ENCODE measurements at places on chromosomes 11 and 22.

GRCh38 chr11:19679952-19680828 lies 32.4 kb upstream of the NAV2 start:
- no peak for DNase-seq

DNA sequence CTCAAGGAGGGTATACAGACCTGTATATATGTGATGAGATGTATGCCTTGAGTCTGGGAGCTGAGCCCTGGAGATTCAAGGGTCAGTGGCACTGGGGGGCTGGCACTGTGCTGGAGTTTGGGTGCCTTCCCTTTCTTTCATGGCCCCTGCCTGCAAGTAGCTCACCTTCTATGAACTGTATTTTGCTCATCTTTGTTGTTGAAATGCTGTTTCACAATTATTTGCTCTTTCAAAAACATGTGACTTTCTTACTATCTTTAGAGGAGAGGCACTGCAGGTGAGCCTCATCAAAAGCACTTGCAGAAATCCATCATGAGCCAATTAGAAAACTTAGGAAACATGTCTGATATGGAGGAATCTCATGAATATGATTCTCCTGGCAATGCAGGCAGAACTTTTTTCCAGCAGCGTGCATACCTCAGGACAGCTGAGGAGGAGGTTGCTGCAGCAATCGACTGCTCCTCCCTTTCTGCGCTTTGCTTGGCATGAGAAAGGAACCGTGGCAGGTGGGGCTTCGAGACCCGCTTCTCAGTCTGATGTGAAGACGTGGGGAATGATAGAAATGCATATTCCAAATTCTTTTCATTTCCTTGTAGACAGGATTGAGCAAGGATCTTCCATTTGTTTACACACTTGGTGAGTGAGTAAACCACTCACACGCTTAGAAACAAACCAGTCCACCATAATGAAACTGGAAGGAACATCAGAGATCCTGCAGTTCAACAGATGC lies 178.4 kb upstream of the E2F8 start:
- DNase-seq = no peak

DNA sequence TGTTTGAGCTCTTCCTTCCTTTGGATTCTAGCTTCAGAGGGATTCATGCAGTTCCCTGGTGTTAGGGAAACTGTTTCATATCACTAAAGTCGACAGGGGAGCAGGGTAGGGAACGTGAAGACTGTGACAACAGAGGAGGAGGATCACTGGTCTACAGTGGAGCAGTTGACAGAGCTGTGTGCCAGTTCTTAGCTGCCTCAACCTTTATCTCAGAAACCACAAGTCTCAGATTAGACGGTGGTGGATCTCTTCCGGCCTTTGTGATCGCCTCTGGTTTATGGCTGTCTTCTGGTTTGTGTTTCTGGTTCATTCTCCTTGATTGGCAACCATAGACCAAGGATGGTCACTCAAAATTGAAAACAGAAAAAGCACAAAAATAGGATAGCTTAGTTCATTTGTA lies 538.9 kb upstream of the API5 start:
- DNase-seq = no peak

GRCh38 chr11:8062781-8063257 lies 18.2 kb upstream of the TUB start:
- no peak for DNase-seq

- peak; percentile 66 for DNase-seq
Measured at GRCh38 chr11:2703363-2704141, 3.8 kb upstream of the KCNQ1OT1 start.

DNA sequence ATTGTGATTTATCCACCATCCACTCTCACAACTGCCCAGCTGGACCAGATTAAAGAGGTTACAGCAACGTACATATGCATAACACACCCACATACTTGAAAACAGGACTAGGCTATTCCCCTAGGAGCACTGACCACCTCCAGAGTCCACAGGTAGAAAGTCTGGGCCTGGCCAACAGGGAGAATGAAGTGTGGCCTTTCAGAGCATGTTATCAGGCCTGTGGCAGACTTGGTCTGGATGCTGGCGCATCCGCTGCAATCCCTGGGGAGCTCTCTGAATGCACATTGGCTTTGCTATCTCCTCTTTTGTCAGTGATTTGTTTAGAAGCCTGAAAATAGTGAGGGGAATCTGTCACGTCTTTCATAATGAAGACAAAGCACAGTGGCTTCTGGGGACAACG lies 86.7 kb downstream of the C11orf58 start:
- DNase-seq = no peak

GRCh38 chr22:22823131-22823810 lies 64.3 kb upstream of the IGLL5 start:
- no peak for DNase-seq

DNA sequence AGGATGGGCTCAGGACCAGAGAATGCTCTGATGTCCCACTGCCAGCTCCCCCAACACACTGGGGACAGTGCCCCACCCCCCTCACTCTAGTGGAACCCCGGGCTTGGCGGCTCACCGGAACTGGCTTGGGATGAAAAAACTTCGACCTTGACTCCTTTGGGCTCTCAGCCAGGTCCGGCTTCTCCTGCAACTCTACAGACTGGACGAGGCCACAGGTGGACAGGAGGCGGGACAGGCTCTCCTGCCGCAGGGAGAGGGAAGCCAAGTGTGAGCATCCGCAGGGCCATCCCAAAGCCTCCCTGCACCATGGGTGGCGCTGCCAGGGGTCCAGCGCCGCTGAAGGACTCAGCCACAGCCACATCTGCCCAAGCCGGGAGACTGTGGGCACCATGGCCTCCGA lies 3.7 kb downstream of the RRP7A start:
- no peak for DNase-seq

- no peak for DNase-seq
Measured at GRCh38 chr22:49449377-49449776, 378.3 kb downstream of the BRD1 start.

GRCh38 chr11:35084817-35085440 lies 54.0 kb upstream of the CD44 start:
- DNase-seq = no peak

DNA sequence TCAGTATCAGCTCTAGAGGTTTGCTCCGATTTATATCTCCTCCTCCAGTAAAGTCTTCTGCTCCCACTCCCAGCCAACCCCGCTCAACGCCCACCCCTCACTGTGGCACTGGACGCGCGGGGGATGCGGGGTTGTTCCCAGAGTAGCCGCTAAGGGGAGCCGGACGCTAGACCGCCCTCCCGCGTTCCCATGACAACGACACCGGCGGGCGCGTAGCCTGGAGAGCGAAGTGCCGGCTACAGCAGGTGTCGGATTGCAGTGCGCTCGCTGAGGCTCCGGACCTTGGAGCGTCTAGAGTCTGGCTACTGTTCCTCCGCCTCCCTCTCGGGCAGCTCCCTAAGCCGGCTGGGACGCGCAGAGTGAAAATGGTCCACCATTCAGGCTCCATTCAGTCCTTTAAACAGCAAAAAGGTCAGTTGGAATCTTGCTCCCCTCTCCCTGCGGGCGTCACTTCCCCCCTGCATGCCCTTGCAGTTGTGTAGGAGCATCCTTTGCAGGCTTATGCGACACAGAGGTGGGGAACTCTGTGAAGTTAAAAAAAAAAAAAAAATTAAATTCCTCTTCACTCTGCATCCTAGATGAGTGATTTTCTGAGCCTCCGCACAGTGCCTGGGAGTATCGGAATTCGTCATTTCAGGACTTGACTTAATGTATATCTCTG lies at the start of gene ANO3:
Gene ANO3, plus strand, starts transcription at position 220 of the 661 bp plus-strand sequence. Its CDS starts 146 bp downstream, at position 366.
- peak; percentile 97 for DNase-seq

GRCh38 chr11:70924108-70924507 lies 328.3 kb downstream of the SHANK2 start:
- DNase-seq = no peak

GRCh38 chr11:3166268-3167142 lies 1.4 kb upstream of the OSBPL5 start:
- DNase-seq = no peak

DNA sequence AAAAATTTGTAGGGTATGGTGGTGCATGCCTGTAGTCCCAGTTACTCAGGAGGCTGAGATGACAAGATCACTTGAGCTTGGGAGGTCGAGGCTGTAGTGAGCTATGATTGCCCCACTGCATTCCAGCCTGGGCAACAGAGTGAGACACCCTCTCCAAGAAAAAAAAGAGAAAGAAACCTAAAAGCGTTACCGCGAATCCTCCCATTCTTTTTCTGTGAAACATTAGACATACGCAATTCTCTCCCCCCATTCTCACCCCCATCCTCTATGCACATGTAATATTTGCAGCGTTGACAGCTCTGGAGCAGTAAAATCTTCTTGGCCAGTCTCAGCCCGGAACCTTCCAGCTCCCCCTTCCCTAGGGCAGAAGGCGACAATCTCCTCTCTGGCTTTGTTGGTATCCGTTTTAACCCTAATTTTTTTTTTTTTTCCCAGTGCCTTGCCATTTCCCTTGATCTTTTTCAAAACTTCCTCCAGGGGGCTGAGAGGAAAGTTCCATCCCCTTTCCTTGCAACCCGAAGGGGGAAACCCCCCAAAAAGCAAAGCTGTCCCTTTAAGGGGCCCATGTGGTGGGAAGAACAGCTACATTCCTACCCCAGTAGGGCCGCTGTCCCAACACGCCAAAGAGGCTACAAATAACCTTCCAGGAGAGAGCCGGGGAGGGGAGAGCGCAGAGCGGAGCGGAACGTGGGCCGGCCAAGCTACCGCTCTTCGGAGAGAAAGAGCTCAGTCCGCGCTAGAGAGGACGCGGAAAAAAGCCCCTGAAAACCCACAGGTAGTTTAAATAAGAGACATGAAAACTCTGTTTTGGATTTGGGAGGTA lies 1.9 kb downstream of the LRP4 start:
- DNase-seq = peak; percentile 87

- DNase-seq = no peak
Measured at GRCh38 chr11:10898003-10898762, 40.3 kb upstream of the ZBED5 start.

DNA sequence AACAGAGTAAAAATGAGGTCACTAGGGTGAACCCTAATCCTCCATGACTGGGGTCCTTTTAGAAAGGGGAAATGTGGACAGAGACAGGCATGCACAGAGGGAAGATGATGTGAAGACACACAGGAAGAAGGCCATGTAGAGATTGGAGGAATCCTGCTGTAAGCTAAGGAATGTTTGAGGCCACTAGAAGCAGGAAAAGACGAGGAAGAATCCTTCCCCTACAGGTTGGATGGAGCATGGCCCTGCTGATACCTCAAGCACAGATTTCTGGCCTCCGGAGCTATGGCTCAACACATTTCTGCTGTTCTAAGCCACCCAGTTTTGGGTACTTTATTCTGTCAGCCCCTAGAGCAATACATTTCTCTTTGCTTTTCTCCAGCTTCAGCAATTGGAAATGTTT lies 486.9 kb downstream of the MIAT start:
- no peak for DNase-seq

All from NCI-H526 (cell line).